Activated CD4-positive, alpha-beta T cell treated with anti-CD3 and anti-CD28 coated beads for 24 hours (primary cell): ENCODE measurements at places on chromosomes 16 and 17.

- DNase-seq, result no peak
Measured at GRCh38 chr17:40515491-40516041, 14.1 kb upstream of the TNS4 start.

DNA sequence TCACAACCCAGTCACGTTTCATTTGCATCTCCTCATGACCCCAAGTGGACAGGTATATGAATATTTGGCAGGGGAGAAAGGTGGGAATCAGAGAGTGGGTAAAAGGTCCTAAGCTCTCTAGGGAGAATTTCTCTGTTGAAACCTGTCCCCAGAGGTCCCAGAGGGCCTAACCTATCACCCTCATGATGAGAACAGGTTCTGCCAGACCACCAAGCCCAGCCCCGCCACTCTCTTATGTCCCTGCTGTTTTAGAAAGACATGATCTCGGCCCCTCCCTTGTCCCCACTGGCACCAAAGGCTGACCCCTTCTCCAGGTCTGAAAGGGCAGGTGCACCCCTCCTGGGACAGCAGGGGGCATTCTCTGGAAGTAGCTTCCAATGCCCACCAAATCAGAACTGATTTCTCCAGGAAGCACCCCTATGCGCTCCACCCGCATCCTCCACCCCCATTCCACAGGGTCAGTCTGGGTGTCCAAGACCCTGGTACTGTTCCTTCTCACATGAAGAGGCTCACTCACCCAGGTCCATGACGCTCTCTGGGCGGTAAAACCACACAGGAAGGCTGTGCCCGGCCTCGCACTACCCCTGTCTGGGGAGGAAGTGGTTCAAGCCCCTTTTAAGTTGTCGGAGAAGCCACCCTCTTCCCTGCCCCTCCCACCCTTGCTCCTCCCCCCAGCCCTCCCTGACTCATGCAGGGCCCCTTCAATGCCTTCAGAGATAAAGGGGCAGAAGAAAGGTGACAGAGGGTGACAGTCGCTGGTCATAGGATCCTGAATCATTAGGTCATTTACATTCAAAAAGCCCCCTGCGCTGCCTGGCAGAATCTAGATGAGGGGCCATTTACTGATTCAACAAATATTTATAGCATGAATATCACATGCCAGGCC, at the start of gene CCR7:
Gene CCR7 (minus strand): TSS at position 590 of the 886 bp plus-strand sequence. CDS start 63 bp downstream, at position 527.
- DNase-seq, result peak; percentile 74

GRCh38 chr17:74176546-74177001, 26.9 kb upstream of the RPL38 start:
- peak; percentile 20 for DNase-seq

- no peak for DNase-seq
Measured at GRCh38 chr17:39132192-39132610, 19.2 kb downstream of the PLXDC1 start.
